ENCODE measurements at places on chromosomes 4 and X. TPM values are rescaled to one million over a fixed set of nuclear protein-coding genes. Genes with fewer than 3 reads are reported as not detected.

DNA sequence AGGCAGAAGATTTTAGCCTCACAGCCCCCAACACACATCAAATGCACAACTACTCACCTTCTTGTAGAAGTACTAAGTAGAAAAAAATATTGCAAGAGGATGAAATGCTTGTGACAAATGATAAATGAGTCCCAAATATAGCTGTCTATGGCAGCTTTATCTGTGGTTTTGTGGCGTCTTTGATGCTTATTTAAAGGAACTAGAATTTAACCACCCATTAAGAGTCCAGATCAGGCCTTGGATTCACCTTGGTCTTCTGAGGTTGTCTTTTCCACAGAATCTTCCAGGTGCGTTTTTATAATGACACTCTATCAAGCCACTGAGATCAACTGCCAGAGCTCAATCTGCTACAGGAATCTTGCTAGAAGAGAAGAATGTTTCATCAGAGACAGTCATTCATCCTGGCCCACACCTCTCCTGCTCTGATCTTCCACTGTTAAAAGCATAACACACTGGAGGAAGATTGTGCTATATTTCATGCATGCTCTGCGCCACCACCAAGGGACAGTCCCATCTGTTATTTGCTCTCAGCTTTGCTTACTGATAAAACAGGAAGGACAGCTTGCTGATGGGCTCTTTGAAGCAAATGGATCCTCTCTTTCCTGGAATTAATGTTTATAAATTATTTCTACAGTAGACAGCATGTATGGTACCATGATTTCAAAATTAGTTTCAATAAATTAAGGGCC lies 144.1 kb downstream of the SLC7A11 start:
- no peak for DNase-seq

COX7B2 gene
- polyA plus RNA-seq, result not detected

ALPK1 gene
- polyA plus RNA-seq, result 6.0 TPM

DNA sequence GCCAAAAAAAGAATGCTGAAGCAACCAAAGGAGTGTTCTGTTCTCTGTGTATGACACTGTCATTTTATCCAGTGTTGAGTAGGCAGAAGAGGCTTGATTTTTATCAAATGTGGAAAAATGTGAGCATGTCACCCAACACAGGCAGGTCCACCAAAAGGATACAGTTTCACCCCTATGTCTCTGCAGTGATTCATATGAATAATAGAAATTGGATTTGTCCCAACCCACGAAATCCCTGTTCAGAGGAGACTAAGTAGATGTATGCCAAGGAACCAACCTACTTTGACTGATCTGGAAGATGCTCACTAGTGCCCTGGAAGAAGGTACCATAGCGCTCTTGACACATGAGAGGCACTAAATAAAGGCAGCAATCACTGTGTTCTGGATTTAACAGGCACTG lies 72.5 kb downstream of the FGF13 start:
- DNase-seq, result no peak

RHOH gene
- 0.33 TPM for polyA plus RNA-seq
